ENCODE measurements at places on chromosomes 16 and 17. TPM values are rescaled to one million over a fixed set of nuclear protein-coding genes. Genes with fewer than 3 reads are reported as not detected.

- no peak for DNase-seq
Measured at GRCh38 chr16:54493061-54493460, 206.5 kb upstream of the IRX3 start.

DNA sequence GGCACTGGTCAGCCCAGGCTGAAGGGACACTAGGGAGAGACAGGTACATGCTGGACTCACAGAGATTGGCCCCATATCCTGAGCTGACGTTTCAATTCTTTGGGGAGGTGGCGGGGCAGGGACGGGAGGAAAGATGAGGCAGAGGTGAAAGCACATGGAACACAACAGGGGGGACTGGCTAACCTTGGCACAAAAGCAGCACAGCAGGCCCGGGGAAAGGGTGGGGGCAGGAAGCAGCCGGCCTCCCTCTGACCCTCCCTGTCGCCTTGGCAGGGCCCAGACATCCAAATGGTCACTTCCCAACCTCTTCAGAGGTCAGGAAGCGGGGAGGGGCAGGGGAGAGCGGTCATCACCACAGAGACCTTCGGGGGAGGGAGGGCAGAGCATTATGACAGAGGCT lies 6.6 kb downstream of the VAT1 start:
- DNase-seq = no peak

DNA sequence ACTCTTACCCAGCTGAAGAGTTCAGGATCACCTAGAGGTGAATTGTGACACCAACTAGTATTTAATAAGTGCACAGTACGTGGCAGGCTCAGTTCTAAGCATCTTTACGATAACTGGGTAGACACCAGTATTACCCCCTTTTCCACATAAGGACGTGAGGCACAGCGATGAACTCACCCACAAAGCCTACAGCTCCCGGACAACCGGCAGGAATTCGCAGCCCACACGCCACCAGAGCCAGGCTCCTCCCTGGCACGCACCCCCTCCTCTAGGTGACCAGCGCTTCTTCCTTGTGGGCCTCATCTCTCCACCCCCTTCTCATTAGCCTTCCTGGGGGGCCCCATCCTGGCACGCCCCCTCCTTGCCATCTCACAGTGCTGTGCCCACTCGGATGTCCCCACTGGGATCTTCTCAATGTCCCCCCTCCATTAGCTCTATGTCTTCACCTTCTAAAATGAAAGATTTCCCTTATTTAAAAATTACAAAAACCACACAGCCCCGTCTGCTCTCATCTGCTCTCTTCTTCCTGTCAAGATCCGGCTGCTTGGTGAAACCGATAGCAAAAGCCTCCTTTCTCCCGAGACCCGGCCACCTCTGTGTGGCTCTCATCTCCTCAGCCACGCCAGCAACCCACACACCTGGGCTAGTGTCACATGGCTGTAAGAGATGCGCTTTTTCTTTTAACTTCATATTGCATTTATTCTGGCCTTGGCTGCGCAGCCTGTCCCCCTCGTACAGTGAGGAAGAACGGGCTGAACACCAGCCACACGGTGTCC lies 20.8 kb downstream of the IFT140 start:
- DNase-seq = no peak

DNA sequence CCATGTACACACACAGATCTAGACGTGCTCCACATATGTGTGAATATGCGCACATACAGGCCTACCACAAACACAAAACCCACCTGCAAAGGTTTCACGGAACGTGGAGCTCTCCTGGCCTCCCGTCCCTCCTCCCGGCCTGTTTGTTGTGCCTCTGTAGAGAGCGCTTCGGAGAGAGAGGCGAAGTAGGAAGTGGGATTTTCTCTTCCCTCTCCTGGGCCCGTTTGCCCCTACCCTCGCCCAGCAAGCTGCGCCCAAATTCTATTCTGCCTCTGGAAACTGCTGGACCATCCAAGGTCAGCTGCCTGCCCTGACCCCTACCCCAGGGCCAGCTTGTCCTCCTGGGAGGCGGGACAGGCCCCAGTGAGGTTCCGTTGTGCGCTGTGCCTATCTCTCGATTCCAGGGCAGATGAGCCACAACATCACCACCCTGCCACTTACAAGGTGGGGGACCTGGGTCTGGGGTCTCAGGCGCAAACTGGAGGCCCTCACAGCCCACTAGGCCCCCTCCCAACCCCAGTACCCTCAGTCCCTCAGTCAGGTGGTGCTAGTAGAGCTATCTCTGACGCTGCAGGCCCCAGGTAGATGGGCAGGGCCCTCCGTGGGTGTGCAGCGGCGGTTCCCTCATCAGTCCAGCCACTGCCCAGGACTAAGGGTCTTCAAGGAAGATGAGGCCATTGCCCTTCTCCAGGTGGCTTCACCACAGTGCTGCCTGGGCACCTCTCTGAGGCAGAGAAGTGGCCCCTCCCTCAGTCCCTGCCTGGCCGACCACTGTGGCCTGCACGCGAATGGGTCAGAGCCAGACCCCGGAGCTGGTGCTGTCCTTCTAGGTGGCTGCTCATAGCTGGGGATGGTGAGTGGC lies 54.2 kb downstream of the BEAN1 start:
- DNase-seq = no peak

Gene TMEM114
- total RNA-seq = not detected

- DNase-seq = no peak
Measured at GRCh38 chr16:9077091-9077809, 14.2 kb upstream of the HAPSTR1 start.

Gene PSKH1
- total RNA-seq = 10.4 TPM

DNA sequence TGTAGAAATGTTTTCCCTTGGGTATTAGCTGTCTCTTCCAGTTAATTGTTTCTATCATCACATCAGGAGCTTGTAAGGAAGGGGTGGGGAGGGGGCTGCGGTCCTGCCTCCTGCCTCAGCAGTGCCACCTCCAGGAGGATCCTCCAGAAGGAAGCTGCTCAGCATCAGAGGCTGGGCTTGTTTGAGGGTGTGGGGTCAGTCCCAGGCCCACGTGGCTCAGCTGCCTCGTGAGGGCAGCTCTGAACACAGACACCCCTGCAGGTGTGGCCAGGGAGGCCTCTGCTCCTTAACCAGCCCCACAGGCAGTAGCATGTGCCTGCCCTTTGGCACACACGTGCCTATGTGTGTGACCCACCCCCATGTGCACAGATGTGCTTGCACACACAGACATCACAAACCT lies 46.3 kb downstream of the MRM1 start:
- no peak for DNase-seq

DNA sequence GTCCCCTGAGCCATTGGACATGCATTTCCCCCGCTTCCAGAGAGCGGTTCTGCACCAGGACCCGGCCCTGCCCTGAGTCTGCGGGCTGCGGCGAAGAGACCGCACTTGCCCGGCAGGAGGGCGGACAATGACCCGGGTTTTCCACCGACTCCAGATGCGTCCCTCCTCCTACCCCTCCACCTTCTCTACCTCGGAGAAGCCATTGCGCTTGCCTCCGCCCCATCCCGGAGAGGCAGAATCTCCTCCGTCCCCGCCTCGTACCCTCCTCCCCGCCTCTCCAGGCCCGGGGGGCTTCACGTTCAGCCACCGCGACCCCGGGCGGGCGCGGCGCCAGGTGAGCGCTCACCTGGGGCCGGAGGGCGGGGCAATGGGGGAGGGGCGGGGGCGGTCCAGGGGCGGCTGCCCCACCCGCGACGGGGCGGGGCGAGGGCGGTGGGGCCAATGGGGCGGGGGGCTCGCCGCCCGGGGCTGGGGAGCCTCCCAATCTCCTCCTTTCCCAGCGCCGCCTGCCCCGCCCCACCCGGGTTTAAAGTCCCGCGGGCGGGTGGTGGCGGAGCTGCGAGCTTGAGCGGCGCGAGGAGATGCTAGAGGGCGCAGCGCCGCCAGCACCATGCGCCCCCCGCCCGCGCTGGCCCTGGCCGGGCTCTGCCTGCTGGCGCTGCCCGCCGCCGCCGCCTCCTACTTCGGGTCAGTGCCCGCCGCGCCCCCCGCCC lies at the start of gene WNT9B:
WNT9B (plus strand) TSS at position 555 of the 713 bp plus-strand sequence; CDS start at position 611, 56 bp downstream.
- no peak for DNase-seq

- DNase-seq = no peak
Measured at GRCh38 chr16:10098991-10099390, 83.2 kb downstream of the GRIN2A start.

Gene FOXJ1
- total RNA-seq = 1.8 TPM

Gene LLGL2
- 9.5 TPM for total RNA-seq

DNA sequence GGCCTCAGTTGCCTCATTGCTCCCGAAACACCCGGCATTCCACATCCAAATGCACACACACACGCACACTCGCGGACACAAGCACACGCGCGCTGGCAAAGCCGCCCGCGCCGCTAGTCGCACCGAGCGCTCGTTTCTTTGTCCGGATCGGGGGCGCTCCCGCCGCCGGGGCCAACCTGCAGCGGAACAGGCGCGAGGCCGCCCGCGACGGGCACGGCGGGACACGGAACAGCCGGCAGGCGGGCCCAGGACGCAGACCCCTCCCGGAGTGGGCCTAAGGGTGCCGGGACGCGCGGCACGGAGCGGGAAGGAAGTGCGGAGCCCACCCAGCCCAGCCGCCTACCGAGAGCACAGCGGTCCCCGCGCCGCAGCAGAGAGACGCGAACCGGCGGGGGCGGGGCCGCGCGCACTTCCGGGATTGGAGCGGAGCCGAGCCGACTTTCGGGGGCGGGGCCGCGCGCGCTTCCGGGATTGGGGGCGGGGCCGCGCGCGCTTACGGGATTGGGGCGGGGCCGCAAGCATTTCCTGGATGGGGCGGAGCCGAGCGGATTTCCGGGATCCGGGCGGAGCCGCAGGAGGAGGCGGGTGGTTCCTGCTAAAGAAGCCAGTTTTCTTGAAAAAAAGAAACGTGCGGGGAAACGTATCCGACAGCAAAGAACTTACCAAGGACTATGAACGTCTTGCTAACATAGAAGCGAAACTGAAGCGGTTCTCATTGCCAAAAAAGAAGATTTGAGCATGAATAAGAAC lies at the start of gene CYBC1:
CYBC1 (minus strand) TSS at position 396 of the 750 bp plus-strand sequence. CDS start 1,498 bp downstream, outside the sequence.
- peak; percentile 96 for DNase-seq

Gene CA5A
- not detected for total RNA-seq

- DNase-seq = no peak
Measured at GRCh38 chr17:35129154-35129972, 7.9 kb downstream of the FNDC8 start.

DNA sequence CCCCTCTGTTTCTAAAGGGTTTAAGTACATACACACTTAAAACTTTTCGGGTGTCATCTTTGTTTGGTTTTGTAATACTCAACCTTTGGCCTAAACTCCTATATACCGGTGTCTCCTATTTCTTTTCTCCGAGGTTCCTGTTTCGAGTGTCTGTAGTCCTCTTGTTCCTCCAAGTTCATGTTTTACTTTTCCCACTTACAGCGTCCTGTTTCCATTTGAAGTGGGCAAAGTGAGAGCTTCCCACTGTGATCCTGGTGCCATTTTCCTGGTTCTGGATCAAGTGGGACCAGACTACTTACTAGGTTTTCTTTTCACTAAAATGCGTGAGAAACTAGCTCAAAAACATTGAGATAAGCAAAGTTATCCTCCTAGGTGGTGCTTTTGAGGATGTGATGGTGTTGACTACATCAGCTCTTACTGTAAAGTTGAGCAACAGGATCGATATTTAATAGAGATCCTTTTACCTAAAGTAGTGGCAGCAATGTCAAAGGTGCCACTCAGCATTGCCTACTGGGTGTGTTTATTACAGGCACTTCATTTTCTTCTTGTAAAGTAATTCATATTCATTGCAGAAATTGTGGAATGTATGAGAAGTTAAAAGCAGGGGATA lies 1.3 kb downstream of the PSMD3 start:
- no peak for DNase-seq

GRCh38 chr17:39219647-39220154 lies 6.0 kb downstream of the STAC2 start:
- DNase-seq = no peak

DNA sequence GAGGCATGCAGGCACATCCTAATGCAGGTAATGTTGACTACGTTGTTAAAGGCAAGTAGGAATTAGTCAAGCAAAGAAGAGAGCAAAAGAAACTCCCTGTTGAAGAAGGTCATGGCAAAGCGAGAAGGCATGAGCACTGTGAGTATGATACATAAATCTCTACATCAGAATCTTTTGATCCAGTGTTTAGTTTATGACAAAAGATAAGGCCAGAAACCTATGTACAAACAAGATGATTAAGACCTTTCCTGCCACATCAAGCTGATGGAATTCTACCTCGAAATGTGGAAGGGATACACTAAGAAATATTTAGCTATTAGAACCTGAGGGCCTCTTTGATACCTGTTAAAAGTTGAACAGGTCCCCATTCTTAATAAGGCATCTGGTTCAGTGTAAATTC lies 20.2 kb downstream of the SYCE1L start:
- DNase-seq = no peak

Gene SDR42E2
- not detected for total RNA-seq

GRCh38 chr16:86517652-86518258 lies 7.4 kb downstream of the FOXF1 start:
- no peak for DNase-seq

- no peak for DNase-seq
Measured at GRCh38 chr17:19318611-19319010, 43.9 kb downstream of the B9D1 start.

Gene KPNA2
- 139 TPM for total RNA-seq

DNA sequence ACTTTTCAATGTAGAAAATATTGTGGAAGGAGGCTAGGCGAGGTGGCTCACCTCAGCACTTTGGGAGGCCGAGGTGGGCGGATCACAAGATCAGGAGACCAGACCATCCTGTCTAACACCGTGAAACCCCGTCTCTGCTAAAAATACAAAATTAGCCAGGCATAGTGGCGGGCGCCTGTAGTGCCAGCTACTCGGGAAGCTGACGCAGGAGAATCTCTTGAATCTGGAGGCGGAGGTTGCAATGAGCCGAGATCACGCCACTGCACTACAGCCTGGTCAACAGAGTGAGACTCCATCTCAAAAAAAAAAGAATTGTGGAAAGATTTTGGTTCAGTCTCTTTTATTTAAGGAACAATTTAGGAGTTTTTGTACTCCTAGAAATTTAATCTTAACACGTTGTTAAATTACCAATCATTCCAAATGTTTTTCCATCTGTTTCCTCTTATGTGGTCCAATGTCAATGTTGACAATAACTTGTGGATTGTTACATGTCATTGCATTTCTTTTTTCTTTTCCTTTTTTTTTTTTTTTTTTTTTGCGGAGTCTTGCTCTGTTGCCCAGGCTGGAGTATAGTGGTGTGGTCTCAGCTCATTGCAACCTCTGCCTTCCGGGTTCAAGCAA lies 124.6 kb upstream of the HAS3 start:
- no peak for DNase-seq

DNA sequence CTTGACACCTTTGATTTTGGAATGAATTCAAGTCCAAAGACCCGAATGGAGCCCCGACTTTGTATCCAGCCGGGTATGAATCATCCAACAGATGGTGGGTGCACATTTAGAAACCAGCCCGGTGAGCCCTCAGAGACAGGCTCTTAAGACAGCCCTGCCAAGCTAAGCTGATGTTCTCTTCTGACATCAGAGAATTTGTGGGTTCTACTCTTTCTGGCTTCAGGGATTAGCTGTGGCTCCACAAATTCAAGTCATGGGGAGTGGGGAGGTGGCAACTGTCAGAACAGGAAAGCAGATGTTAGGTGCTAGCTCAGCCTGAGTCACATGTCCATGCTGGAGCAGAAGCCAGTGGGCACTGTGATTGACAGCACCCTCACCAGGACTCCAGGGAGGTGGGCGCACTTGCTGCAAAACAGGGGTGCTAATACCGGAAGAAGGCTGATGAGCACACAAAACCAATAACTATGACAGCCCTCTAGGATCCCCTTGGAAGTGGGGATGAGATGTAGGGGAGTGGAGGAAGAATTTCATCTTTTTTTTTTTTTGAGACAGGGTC lies 31.4 kb upstream of the XYLT2 start:
- no peak for DNase-seq

Gene HYDIN
- total RNA-seq = not detected

Gene CD300LF
- not detected for total RNA-seq

GRCh38 chr16:80063031-80063712 lies 462.6 kb upstream of the MAF start:
- no peak for DNase-seq
